Fibroblast of skin of back (primary cell): ENCODE measurements at places on chromosomes 2 and 18.

GRCh38 chr2:23777826-23778225 is 149.1 kb downstream of the ATAD2B start:
- no peak for DNase-seq

DNA sequence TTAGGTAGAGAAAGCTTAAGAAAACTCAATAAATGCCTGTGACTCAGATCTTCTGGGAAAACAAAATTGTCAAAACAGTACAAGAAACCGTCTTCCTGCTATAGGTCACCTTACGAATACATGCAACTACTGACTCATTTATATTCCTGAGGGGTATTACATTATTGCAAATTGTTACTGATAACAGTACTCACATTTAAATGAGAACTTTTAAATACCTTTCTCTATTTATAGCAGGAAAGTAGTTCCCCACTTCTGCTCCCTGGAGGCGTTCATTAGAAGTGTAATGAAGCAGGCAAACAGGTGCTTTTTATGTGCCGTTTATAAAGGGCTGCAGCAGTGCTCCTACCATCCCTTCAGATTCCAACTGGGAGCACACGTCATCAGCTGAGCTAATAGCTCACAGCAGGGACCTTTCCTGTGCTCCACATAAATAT is 65.1 kb upstream of the RPRM start:
- DNase-seq = no peak

DNA sequence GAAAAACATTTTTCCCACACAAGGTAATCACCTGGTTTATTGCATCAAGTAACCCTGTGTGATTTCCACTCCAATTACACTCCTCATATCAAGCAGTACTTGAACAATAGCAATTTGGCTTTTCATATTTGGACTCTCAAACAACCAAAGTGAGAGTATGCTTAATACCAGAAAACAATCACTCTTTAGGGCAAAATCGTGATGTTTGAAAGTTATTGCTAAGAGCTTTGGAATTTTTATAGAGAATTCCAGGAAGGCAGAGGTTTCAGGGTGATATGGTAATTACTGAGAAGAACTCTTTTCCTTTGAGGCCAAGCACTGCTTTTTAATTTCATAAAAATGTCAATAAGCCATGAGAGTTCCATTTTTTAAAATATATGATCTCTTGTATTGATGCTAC is 779.5 kb upstream of the LRRTM1 start:
- DNase-seq = no peak

DNA sequence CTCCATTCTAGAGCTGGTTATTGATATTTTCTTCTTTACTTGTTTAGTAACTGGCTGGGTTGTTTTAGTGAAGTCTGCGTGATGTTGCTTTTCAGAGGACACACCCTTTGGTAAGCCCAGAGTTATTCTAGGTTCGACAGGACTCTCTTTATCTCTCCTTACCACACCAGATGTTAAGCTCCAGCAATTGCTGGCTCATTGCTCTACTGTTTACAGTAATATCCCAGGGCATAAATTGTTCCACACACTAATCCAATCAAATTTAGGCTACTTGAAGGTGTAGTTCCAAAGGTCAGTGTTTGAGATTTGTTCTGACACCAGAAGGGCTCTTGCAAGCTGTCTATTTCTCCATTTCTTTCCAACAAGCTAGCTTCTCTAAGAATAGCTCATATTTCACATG is 506.6 kb downstream of the NR4A2 start:
- DNase-seq = no peak

- DNase-seq = no peak
These were observed 641.7 kb downstream of the NR4A2 start for GRCh38 chr2:155690785-155691184.

GRCh38 chr18:27719680-27720079 is 457.2 kb downstream of the CDH2 start:
- DNase-seq = peak; percentile 7
